ENCODE measurements at places on chromosomes 7 and 10. TPM values are rescaled to one million over a fixed set of nuclear protein-coding genes. Genes with fewer than 3 reads are reported as not detected.

- DNase-seq = peak; percentile 36
These were observed 9.5 kb downstream of the GLI3 start for GRCh38 chr7:42227541-42227935.

- peak; percentile 90 for DNase-seq
These were observed at the start of gene AKR1E2 for GRCh38 chr10:4825868-4826791. AKR1E2 (plus strand) TSS chr10:4826207; CDS start chr10:4826325, 118 bp downstream.

DNA sequence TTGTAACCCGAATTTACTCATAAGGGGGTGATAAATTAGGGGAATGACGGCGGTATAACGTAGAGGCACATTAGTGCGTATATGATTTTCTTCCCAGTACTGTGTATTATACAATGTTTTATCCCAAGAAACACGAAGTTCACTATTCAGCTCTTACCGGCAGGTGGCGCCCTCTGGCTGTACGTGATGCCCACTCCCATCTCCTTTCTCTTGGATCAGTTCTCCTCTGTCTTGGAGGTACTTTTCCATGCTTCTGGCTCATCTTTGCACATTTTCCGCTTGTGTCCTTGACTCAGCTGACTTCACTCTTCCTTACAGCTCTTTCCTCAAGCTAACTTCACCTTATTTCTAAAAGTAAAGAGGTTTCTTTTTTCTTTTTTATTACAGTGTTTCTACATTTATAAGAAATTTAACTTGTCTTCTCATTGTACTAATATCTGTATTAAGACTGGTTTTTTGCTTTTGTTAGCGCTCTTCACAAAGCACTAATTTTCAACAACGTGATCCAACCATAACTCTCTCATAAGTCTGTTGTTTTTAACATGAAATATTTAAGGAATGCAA lies 21.3 kb downstream of the TMEM176B start:
- peak; percentile 91 for DNase-seq

DNA sequence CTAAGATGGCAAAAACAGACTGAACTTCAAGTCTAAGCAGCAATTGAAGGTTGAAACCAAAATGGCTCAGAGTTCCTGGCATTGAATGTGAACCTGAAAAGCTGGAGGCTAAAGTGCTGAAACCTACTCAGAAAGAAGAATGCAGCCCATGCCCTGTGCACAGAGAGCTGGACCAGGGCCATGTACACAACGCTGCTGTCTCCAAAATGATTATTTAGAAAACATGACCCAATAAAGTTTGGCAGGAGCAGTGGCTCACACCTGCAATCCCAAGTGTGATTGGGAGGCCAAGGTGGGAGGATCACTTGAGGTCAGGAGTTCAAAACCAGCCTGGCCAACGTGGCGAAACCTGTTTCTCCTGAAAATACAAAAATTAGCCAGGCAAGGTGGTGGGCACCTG lies 158.9 kb downstream of the AKR1D1 start:
- no peak for DNase-seq

DNA sequence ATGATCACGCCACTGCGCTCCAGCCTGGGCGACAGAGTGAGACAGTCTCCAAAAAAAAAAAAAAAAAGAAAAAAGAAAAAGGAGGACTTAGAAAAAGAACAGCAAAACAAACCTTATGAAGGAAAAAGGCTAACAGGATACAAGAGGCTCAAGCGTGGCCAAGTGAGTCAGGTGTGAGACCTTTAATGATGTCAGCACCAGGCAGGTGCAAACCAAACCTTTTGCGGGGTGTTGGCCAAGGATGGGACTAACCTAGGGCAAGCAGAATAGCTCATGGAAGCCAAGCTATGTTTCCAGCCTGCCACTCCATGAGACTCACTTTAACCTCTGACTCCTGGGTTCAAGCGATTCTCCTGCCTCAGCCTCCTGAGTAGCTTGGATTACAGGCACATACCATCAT lies 11.3 kb upstream of the GNA12 start:
- no peak for DNase-seq

DNA sequence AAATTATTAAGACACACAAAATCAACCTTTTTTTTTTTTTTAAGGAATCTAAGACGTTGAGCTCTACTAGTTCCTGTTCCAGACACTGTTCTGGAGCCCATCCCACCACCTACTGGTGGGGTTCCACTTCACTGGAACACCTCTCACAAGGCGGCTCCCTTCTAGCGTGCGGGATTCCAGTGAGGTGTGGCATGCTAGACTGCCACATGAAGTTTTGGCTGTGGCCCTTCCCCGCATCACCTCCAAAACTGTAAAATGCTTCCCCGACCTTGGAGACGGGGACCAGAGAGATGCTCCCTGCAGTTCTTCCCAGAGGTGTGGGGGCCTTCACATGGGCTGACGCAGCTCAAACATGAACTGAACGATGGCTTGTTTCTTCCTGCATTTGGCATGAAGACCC lies 12.6 kb downstream of the FAM53B start:
- no peak for DNase-seq

- no peak for DNase-seq
These were observed 83.7 kb downstream of the DIP2C start for GRCh38 chr10:605632-606325.

- DNase-seq = no peak
These were observed 304.1 kb upstream of the COBL start for GRCh38 chr7:51620706-51621105.

- DNase-seq = no peak
These were observed 1177.7 kb upstream of the AUTS2 start for GRCh38 chr7:68420342-68421192.

- DNase-seq = no peak
These were observed 15.2 kb downstream of the CALML5 start for GRCh38 chr10:5484205-5484604.

- no peak for DNase-seq
These were observed 17.1 kb upstream of the PHF14 start for GRCh38 chr7:10956528-10956927.

GRCh38 chr7:93030605-93031225 lies 87.1 kb downstream of the SAMD9 start:
- no peak for DNase-seq

GRCh38 chr7:3673524-3673923 lies 372.5 kb downstream of the SDK1 start:
- DNase-seq = peak; percentile 13

DNA sequence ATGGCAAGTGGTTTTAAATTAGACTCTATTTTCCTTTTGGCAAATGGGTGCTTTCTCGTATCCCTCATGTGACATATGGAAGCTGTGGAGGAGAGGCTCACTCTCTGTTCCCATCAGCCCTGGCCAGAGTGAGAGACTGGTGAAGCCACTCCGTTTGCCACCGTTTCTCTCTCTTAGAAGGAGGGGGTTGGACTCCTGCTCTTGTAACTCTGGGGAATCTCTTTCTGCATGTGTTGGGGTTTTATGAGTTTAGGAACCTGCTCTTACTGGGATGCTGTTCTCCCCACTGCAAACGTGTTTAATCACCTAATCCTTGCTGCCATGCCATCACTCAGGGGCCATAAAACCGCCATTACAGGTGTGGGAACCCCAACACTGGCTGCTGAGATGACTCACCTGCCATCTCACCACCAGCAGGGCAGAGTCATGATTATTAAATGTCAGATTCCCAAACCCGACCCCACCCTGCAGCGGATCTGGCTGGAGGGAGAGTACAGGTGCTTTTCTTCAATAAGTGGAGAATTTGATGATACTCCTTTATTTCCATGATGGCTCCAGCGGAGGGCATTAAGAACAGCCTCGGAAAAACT lies 103.2 kb downstream of the ADCY1 start:
- DNase-seq = no peak

DNA sequence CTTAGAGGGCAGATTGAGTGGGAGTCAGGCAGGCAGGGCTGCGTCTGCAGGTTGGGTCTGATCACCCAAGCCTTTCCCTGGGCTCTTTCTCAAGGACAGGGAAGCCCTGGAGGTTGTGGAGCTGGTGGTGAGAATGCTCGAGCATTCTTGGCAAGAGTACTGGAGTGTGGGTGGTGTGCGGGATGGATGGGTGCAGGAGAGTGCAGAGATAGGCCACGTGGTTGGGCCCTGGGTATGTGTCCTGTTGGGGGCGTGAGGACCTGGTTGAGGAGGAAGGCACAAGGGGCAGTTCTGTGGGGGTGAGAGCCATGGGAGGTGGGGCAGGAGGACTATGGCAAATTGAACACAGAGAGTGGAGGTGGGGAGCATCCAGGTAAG lies 135.9 kb downstream of the PTPN20 start:
- DNase-seq = no peak

DNA sequence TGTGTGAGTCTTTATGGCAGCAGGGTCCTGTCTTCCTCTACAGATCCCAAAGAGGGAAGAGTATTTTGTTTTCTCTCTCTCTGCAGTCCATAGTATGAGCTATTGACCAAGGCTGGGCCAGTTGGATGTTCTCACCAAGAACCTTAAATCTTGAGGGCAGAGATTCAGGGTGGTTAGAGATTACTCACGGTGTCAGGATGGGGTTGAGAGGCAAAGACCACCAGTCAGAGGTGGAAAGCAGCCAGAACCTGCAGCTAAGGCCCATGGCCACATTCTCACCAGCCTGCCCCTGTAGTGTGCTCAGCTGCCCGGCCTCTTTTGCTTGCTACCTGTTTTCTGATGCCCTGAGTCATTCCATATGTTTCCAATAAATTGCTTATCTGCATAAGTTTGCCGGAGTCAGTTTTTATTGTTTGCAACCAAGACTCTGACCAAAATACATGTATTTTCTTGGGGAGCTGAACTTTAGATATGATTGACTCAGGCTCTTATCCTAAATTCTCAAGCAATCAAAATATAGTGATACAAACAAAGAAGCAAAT lies 67.0 kb downstream of the MAP3K8 start:
- DNase-seq = no peak

DNA sequence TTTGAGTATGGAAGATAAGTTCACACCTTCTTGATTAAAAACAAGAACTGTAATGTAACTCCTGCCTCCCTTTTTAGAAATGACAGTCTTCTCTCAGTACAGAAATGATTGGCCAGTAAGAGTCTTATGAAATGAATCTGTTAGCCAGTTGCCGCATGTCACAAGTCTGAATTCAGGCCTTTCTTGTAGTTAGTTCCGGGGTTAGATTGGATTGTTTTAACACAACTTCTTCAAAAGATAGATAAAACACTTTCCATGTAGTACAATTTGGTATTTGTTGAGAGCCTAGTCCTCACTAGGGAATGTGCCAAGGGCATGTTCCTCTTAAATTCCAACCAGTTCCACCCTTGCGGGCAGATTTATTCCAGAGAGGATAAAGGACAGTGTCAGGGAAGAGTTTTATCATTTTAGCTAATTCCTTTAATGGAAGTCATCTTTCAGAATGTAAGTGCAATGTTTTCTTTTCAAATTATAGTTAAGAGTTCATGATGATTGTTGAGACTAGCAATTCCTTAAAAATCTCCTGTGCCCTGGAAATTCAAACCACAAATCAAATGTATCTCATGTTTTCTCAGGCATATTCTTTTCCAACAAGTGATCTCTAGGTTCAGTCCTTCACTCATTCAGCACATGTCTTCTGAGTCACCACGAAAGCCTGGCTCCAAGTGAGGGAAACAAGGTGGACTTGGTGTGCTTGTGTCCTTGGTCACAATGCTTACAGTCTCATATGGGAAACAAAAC lies 4.1 kb downstream of the FHIP2A start:
- no peak for DNase-seq

DNA sequence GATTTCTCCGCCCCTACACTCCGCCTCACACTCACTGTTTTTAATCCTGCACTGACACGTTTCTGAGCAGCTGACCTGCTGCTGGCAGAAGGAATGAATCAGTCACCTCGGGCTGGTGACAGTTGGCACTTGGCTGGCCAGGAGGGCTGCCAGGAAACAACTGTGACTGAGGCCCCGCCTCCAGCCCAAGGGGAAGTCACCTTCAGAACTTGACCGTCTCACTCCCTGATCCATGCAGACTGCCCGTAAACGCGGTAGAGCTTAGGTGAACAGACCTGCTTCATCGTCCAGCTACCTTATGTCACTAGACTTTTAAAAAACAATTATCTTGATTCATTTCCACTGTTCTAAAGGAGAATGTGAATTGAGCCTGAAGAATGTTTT lies 107.5 kb downstream of the DOCK1 start:
- DNase-seq = peak; percentile 78

DNA sequence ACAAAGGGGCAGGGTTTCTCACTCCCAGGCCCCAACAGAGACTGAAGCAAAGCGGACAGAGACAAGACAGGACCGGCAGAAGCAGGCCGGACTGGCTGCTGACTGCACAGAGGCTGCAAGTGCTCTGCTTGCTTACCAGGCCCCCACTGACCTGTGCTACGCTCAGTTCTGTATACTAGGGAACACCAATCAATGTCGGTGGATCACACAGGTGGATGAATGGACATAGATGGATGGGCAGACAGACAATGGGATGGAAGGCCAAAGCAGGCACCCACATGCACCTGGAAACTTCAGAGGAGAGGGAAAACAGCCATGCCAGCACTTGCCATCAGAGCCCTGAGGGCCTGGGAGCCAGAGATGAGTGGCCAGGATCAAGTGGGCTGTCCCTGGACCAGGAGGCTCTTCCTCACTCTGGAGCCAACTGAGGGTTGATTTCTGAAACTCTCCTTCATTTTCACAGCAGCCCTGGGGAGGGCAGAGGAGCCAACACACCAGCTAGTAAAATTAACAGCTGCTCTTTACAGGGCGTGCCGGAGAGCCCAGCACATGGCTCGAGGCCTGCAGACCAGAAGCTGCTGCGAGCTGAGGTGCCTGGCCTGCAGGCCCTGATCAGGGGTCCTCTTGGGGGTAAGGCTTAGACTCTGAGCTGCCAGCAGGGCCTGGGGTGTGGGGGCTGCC lies 243.6 kb downstream of the KCNMA1 start:
- DNase-seq = peak; percentile 89

DNA sequence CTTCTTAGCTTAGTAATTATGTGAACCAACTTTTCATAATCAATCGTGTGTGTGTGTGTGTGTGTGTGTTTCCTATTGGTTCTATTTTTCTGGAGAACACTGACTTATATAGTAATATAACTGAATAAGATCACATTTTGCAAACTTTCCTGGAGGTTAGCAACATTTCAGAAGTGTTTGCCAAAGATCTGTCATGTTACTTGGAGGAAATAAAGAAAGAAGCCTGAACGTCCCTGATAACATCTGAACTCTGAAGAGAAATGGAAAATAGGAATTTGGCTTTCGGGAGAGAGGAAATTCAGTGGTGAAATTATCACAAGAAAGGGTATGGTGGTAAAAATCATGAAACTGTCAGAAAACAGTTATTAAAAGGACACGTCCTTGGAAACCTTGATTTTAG lies 984.4 kb upstream of the AUTS2 start:
- DNase-seq = no peak

DNA sequence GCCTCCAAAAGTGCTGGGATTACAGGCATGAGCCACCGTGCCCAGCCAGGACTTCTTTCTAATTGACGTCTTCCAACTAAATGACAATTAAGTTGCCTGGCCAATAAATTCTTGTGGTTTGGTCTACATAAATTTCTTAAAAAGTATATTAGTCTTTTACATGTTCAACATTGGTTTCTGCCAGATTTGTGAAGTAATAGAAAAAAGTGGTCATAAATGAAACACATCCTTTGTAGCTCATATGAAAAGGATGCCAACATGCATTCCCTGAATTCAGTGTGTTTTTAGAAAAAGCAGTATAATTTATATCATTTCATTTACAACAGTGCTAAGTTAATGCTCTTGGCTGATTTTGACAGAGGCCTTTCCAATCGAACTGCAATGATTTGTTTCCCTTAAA lies 215.0 kb downstream of the TAX1BP1 start:
- DNase-seq = no peak

UNCX gene
- not detected for total RNA-seq

GNG11 gene
- total RNA-seq = 31.6 TPM

PITX3 gene
- 3.2 TPM for total RNA-seq

TRIM73 gene
- total RNA-seq = 2.8 TPM

GRM3 gene
- total RNA-seq = not detected

SHLD2 gene
- total RNA-seq = 40.9 TPM

NUB1 gene
- 27.8 TPM for total RNA-seq

OR9A2 gene
- total RNA-seq = 0.41 TPM
